ENCODE measurements at places on chromosomes 16 and 17. TPM values are rescaled to one million over a fixed set of nuclear protein-coding genes. Genes with fewer than 3 reads are reported as not detected.

Gene CDRT4
- total RNA-seq = 23.3 TPM

Gene CD300LG
- total RNA-seq = not detected

DNA sequence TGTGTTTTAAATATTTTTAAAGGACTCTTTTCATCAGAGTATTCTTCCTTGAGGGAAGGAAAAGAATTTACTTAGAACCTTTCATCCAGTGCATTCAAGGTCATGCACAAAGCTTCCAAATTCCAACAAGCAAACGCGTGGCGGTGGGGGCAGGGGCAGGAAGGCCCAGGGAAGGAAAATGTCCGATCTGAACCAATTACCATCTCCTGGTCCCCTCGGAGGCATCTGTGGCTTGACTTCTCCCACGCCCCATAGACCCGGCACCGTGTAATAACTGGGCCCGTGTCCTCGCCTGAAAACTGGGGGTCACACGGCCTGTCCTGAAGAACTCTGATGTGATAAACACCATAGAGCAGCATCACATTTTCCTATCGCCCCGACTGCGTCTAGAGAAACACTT lies 18.3 kb downstream of the MEAK7 start:
- no peak overlapping the region for H3K4me3 ChIP-seq
- H3K4me1 ChIP-seq = no peaks in the 10 kb centered on the region
- H3K27me3 ChIP-seq = no peaks in the 10 kb centered on the region
- H3K27ac ChIP-seq = no peak overlapping the region
- peaks cover 37% of the 10 kb centered on the region for H3K36me3 ChIP-seq

GRCh38 chr17:8825802-8826201 lies 26.6 kb upstream of the MFSD6L start:
- H3K4me3 ChIP-seq = no peak overlapping the region
- H3K27ac ChIP-seq = no peak overlapping the region
- H3K36me3 ChIP-seq = no peaks in the 10 kb centered on the region
- H3K4me1 ChIP-seq = no peaks in the 10 kb centered on the region

DNA sequence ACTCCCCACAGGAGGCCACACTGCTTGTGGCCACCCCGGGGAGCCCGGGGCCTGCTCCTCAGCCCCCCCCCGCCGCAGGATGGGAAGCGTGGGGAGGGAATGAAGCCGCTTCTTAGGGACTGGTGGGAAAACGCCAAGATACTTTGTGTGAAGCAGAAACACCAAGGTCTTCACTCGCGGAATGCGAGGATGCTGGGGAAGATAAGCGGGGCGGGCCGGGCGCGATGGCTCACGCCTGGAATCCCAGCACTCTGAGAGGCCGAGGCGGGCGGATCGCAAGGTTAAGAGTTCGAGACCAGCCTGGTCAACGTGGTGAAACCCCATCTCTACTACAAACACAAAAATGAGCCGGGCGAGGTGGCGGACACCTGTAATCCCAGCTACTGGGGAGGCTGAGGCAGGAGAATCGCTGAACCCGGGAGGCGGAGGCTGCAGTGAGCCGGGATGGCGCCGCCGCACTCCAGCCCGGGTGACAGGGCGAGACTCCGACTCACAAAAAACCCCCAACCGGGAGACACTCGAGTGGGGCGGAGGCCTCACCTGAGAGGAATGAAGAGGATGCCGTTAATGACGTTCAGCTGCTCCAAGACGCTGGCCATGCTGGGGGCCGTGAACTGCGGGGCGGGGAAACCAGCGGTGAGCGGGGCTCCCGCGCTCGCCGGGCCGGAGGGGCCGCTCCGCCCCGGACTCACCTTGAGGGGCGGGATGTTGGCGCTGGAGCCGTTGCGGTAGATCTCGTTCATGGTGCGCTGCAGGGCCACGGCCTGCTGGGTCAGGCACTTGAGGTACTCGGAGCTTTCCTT lies 20.3 kb downstream of the CLUH start:
- no peaks in the 10 kb centered on the region for H3K36me3 ChIP-seq
- H3K4me1 ChIP-seq = peaks cover 13% of the 10 kb centered on the region
- DNase-seq = no peak
- H3K27ac ChIP-seq = no peak overlapping the region
- H3K4me3 ChIP-seq = no peak overlapping the region

DNA sequence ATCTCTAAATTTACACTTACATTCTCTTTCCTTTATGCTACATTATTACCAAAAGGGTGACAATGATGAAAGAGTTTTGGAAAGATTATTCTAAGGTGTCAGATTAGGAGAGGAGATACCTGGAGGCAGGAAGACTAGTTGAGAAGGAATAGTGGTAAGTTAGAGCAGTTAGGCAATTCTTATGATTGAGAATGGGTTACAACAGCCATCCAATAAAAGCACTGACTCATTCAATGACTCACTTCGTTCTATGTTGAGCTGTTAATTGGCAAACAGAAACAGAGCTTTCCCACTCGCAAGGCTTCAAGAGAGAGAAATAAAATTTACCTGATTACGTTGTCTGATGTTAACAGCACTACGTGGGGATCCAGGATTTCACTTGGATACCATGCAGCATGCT lies 5.8 kb downstream of the NUP88 start:
- H3K27ac ChIP-seq = peak overlapping the region; percentile 86
- DNase-seq = peak; percentile 95

- H3K36me3 ChIP-seq = no peaks in the 10 kb centered on the region
- no peak overlapping the region for H3K4me3 ChIP-seq
- H3K27me3 ChIP-seq = no peaks in the 10 kb centered on the region
- H3K27ac ChIP-seq = no peak overlapping the region
- no peak for DNase-seq
Measured at GRCh38 chr17:62717889-62718288, 90.2 kb downstream of the MARCHF10 start.

DNA sequence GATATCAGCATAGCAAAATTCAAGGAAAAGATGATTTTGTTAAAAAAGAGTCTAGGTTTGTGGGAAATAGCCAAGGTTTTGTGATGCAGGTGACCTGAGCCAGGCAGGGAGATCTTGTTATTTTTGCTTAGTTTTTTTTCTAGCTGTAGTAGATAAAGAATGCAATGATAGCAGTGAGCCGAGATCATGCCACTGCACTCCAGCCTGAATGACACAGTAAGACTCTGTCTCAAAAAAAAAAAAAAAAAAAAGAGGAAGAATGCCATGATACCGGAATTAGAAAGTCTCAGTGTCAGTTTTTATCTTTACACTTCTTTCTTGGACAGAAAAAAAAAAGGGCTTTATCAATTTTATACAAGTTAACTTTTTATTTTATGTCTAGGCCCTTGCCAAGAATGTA lies 27.5 kb downstream of the TMEM238L start:
- H3K27me3 ChIP-seq = no peaks in the 10 kb centered on the region
- no peak overlapping the region for H3K27ac ChIP-seq
- no peaks in the 10 kb centered on the region for H3K4me1 ChIP-seq
- no peak for DNase-seq
- H3K36me3 ChIP-seq = no peaks in the 10 kb centered on the region

- H3K36me3 ChIP-seq = no peaks in the 10 kb centered on the region
- no peaks in the 10 kb centered on the region for H3K4me1 ChIP-seq
- peak within 1 kb of the TSS; percentile 77 for H3K4me3 ChIP-seq
- H3K27ac ChIP-seq = no peak within 1 kb of the TSS
- DNase-seq = peak; percentile 64
Measured at GRCh38 chr16:57091975-57092785, at the start of gene CPNE2. Gene CPNE2, plus strand, starts transcription at chr16:57092583. Its CDS starts 18,160 bp downstream, at chr16:57110743.

DNA sequence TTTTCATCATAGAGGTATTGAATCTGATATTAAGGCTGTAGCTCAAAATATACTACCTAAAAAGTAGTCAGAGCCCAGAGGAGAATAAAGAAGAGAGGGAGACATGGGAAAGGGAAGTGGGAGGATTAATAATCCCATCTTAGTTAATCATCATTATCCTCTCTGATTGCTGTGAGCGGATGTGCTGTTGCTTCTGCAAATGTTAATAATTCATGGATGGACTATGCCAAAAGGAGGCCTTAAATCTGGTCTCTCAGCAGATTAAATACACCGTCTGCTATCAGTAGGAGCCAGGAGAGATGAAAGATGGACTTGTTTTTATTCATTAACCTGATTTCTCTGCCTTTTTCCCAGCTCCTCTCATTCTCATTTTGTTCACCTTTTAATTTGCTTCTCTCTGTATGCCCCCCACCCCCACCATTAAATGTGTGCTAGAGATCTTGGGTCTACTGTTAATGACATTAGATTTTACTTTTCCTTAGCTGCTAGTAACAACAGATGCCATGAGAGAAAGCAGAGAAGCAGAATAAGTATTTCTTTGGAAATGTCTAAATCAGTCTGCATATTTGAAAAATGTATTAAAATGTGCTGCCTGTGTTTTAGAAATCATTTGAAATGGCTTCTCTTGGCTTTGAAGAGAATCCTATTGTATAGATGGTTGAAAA lies 44.2 kb downstream of the NUP93 start:
- H3K27ac ChIP-seq = no peak overlapping the region

DNA sequence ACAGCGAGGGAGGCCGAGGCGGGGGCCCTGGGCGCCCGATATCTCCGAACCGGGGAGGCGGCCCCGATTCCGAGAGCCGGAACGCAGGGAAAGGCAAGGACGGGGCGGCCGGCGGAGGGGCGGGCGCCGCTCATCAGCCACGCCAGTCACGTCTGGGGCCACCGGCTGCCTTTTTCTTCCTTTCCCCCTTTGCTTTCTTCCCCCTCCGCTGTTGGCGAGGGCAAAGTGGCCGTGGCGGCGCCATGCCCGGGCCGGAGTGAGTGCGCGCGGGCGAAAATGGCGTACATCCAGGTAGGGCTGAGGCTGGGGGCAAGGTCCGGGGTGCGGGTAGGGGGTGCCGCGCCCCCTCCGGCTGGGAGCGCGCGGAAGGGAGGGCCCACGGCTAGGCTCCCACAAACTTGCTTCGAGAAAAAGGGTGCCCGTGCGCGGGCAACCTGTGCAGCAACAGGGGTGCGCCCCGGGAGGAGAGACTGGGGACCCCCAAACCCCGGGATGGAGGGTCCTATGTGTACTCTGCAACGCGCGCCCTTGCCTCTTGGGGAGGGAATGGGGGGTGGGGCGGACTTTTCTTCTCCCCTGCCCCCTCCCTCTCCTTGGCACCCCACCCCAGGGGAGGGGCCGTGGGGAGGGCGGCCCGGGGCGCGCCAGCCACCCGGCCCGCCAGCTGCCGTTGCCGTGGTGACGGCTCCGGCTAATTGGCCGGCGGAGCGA lies 486 bp downstream of the SYT17 start:
- peaks cover 16% of the 10 kb centered on the region for H3K27me3 ChIP-seq
- H3K27ac ChIP-seq = no peak overlapping the region
- peak overlapping the region; percentile 44 for H3K4me3 ChIP-seq
- no peaks in the 10 kb centered on the region for H3K4me1 ChIP-seq
- DNase-seq = peak; percentile 29

DNA sequence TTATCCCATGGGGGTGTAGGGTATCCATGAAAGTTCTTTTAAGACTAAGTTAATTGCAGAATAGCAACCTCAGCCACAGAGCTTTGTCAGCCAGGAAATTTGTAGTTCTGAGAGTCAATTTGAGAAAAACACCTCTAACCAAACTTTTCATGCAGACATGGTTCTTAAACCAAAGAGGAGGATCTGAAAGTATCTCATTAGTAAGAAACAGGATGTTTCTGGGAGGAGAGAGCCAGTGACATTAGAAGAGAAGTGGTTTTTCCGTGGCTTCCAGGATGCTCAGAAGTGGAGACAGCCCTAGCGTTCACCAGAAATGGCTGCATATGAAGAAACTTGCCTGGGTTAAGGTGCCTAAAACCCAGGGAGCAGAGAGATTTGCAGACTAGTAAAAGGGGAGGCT lies 7.9 kb downstream of the GNAO1 start:
- H3K27ac ChIP-seq = no peak overlapping the region
- H3K36me3 ChIP-seq = no peaks in the 10 kb centered on the region
- H3K4me3 ChIP-seq = no peak overlapping the region

DNA sequence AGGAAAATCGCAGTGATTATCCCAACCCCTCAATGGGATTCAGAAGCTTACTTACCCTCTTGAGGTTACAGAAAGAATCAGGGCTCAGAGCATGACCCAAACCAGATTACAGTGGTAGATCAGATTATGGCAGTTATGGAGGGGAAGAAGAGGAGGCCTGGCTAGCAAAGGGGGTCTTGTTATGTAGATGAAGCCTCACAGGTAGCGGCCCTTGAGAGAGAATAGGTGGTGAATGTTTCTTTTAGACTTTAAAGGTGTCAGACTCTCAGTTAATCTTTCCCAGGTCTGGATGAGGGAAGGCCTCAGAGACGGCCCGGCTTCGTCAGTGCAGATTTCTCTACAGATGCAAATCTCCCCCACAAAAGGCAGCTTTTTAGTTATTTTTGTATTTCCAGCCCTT lies 15.6 kb downstream of the RNF112 start:
- 0 out of 2 replicates have a peak, but pooled peaks cover 7% of the 10 kb centered on the region for H3K4me1 ChIP-seq
- no peak for DNase-seq
- H3K4me3 ChIP-seq = no peak overlapping the region
- H3K27me3 ChIP-seq = no peaks in the 10 kb centered on the region
- no peak overlapping the region for H3K27ac ChIP-seq

DNA sequence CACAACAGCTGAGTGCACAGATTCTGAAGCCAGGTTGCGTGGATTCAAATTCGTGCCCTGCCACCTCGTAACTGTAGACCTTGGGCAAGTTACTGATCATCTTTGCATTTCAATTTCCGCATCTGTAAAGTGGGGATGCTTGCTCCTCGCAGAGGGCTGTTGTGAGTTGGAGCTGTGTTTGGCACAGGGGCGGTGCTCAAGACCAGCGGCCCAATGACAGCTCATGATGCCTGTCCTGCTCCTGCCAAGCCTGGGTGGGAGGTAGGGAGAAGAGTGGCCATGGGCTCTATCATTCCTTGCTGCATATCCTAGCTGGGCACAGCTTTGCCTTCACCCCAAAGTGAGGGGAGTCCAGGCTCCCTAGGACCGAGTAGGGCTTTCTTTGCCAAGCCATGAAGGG lies 12.6 kb downstream of the NXPH3 start:
- no peak overlapping the region for H3K4me3 ChIP-seq
- 0 out of 2 replicates have a peak, but pooled peaks cover 6% of the 10 kb centered on the region for H3K36me3 ChIP-seq
- no peaks in the 10 kb centered on the region for H3K27me3 ChIP-seq

DNA sequence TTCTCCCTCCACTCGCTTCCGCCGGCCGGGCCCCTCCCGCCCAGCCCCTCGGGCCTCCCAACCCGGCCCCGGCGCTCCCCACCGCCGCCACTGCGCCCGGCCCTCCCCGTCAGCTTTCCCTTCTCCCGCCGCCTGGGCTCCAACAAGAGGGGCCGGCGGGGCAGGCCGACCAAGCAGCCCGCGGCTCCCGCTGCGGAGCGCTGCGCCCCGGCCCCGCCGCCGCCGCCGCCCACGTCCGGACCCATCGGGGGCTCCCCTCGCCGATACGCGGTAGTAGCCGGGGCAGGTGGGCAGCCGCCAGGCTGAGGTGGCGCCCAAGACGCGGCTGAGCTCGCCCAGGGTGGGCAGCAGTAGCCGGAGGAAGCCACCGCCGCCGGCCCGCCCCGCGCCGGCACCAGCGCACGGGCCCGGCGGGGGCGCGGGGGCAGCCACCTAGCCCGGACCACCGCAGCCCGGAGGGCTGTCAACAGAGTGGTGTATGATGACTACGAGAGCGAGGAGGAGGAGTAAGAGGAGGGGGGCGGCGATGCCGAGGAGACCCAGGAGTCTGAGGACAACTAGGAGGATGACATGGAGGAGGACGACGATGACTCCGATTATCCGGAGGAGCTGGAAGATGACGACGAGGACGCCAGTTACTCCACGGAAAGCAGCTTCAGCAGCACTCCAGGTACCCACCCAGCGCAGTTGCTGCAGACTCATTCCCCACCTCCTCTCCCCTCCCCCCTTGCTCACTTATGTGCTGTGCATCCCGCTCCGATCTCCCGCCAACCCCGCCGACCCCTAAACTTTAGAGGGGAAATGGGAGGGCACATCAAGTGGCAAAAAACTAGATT lies 498 bp downstream of the LRRC37B start:
- peak overlapping the region; percentile 29 for H3K27ac ChIP-seq
- no peaks in the 10 kb centered on the region for H3K27me3 ChIP-seq
- H3K36me3 ChIP-seq = no peaks in the 10 kb centered on the region

- peaks cover 23% of the 10 kb centered on the region for H3K4me1 ChIP-seq
- H3K36me3 ChIP-seq = no peaks in the 10 kb centered on the region
- peak within 1 kb of the TSS; percentile 68 for H3K4me3 ChIP-seq
- H3K27me3 ChIP-seq = peaks cover 4% of the 10 kb centered on the region
- no peak within 1 kb of the TSS for H3K27ac ChIP-seq
Measured at GRCh38 chr16:4936991-4937781, at the start of gene PPL. Gene PPL, minus strand, starts transcription at chr16:4937148. Its CDS starts 103 bp downstream, at chr16:4937045.

Data from GM23248 (cell line).